ENCODE measurements at places on chromosomes 5 and 9. TPM values are rescaled to one million over a fixed set of nuclear protein-coding genes. Genes with fewer than 3 reads are reported as not detected.

DNA sequence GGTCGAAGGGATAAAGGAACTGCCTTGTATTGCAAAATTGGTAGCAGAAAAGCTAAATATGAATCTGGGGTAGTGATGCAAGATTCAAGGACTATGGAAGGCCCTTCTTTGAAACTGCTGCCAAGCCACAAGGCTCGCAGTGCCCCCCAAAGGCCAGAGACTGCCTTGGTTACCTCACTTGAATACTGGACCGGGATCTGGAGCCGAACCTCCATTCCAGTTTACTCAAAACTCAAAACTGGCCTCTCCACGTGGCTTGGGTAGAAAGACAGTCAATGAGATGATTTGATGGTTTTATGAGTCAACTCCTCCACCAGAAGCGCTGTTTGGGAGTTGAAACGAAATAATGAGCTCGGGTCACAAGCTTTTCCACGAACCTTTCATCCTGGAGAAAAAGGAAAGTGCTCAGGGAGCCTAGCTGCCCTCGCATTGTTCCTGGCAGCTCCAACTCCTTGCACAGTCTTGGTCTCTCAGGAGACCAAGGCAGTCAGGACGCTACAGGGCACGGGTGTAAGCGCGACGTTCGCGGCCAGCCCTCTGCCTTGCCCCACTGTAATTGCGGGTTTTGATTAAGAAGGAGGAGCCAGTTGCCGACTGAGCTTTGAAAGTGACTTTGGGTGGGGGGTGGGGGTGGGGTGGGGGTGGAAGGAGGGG, 2.8 kb downstream of the ST8SIA4 start:
- peak; percentile 46 for DNase-seq
- H3K27ac ChIP-seq, result no peak overlapping the region
- peak overlapping the region; percentile 49 for H3K4me3 ChIP-seq
- no peaks in the 10 kb centered on the region for H3K36me3 ChIP-seq

DNA sequence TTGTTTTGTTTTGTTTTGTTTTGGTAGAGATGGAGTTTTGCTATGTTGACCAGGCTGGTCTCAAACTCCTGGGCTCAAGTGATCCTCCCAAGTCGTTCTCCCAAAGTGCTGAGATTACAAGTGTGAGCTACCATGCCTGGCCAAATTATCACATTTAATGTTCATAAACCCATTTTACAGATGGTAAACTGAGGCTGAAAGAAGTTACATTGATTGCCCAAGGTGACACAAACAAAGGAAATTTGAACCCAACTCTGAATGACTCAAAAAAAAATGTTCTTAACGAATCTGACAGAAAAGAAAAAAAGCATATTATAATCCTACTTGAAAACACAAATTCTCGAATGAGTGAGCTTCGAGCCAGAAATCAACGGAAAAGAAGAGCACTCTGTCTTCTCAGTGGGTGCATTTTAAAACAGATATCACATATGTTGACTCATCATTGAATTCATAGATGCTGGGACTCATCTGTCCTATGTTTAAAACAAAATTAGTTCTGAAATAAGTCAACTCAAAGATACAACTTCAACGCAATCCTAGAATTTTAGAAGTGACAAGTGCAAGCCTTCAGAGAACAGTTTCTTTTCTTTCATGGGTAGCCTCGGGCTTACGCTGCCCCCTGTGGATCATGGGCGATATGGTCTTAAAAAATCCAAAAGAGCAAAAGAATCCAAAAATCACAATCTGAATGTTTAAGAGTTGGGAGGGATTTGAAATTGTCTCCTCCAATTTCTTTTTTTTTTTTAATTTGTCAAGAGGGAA, 28.4 kb downstream of the TIMD4 start:
- no peak for DNase-seq
- H3K27me3 ChIP-seq, result no peaks in the 10 kb centered on the region

- H3K27ac ChIP-seq, result peak overlapping the region; percentile 33
- peak overlapping the region; percentile 26 for H3K4me3 ChIP-seq
- DNase-seq, result no peak
- no peaks in the 10 kb centered on the region for H3K27me3 ChIP-seq
Observed at GRCh38 chr5:154646745-154647113, 108.4 kb upstream of the LARP1 start.

- H3K36me3 ChIP-seq, result no peaks in the 10 kb centered on the region
- H3K27me3 ChIP-seq, result no peaks in the 10 kb centered on the region
- no peak for DNase-seq
Observed at GRCh38 chr5:53434541-53434940, 45.9 kb upstream of the FST start.

DNA sequence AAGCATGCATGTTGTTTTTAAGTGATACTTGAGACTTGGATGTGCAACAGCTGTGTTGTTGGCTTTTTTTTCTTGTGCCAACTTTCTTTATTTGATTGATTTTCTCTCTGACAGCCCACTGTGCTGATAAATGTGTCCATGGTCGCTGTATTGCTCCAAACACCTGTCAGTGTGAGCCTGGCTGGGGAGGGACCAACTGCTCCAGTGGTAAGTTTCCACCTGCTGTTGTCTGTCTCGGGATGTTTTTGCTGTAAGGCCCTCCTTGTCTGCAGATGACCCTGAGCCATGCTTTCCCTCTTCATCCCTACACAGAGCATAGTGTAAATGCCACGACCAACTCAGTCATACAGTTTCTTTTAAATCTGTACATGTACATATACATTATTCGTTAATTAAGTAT, 79.2 kb downstream of the MEGF10 start:
- no peaks in the 10 kb centered on the region for H3K36me3 ChIP-seq
- no peaks in the 10 kb centered on the region for H3K27me3 ChIP-seq

- no peaks in the 10 kb centered on the region for H3K27me3 ChIP-seq
- H3K27ac ChIP-seq, result no peak overlapping the region
- no peak for DNase-seq
- H3K36me3 ChIP-seq, result no peaks in the 10 kb centered on the region
- H3K4me3 ChIP-seq, result no peak overlapping the region
Observed at GRCh38 chr9:92988215-92988768, 41.0 kb downstream of the FGD3 start.

DNA sequence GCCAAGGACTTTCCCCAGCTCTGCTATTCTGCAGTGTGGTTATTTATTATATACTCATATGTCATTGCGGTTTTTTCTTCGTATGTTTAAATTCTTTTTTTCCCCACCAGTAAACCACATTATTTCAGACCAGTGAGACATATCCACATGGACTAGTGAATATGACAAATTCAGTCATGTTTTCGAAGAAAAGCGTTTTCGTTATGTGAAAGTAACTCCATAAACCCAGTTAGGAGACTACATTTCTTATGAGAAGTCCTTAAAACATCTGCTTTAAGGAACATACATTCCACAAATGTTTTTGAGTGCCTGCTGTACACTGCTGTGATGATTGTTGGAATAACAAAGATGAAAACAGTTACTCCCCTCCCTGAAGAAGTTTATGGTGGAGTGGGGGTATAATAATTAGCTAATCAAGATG, 591.8 kb upstream of the CLINT1 start:
- H3K4me1 ChIP-seq, result no peaks in the 10 kb centered on the region
- H3K36me3 ChIP-seq, result no peaks in the 10 kb centered on the region
- no peak overlapping the region for H3K4me3 ChIP-seq
- H3K27ac ChIP-seq, result no peak overlapping the region

DNA sequence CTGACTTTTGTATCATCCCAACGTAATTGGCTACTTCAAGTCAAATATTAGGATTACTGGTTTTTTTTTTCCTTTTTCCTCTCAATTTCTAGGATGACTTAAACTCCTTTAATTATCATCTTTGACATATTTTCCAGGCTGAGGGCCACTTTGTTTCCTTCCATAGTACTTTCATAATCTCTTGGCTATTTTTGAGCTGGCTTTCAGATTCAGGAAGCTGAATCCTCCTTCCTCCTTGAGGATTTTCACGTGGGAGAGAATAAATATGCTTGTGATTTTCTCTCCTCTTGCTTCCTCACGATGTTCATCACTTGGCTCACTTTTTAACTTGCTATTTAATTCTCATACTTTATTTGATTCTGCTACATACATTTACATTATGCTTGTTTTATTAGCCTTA, 88.1 kb downstream of the ITGA1 start:
- H3K27me3 ChIP-seq, result no peaks in the 10 kb centered on the region
- no peak for DNase-seq
- H3K4me1 ChIP-seq, result peaks cover under 1% of the 10 kb centered on the region
- peak overlapping the region; percentile 11 for H3K27ac ChIP-seq
- H3K36me3 ChIP-seq, result no peaks in the 10 kb centered on the region
- no peak overlapping the region for H3K4me3 ChIP-seq

- no peaks in the 10 kb centered on the region for H3K36me3 ChIP-seq
- no peak overlapping the region for H3K4me3 ChIP-seq
- DNase-seq, result no peak
- no peak overlapping the region for H3K27ac ChIP-seq
- no peaks in the 10 kb centered on the region for H3K27me3 ChIP-seq
Observed at GRCh38 chr5:78706381-78706780, 57.8 kb upstream of the LHFPL2 start.

DNA sequence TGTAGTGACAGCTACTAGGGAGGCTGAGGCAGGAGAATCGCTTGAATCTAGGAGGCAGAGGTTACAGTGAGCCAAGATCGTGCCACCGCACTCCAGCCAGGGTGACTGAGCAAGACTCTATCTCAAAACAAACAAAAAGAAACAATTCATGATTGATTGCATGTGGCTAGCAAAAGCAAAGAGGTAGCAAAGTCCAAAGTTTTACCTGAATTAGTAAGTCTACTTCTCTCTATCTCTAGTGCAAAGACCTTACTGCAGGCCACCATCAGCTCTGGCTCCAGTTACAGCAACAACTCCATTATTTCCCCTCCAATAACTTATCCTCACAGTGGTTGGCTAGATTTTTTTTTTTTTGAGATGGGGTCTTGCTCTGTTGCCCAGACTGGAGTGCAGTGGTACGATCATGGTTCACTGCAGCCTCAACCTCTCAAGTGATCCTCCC, 6.2 kb upstream of the SAR1B start:
- H3K4me3 ChIP-seq, result no peak overlapping the region
- peak; percentile 75 for DNase-seq
- no peaks in the 10 kb centered on the region for H3K36me3 ChIP-seq
- no peak overlapping the region for H3K27ac ChIP-seq
- no peaks in the 10 kb centered on the region for H3K27me3 ChIP-seq

DNA sequence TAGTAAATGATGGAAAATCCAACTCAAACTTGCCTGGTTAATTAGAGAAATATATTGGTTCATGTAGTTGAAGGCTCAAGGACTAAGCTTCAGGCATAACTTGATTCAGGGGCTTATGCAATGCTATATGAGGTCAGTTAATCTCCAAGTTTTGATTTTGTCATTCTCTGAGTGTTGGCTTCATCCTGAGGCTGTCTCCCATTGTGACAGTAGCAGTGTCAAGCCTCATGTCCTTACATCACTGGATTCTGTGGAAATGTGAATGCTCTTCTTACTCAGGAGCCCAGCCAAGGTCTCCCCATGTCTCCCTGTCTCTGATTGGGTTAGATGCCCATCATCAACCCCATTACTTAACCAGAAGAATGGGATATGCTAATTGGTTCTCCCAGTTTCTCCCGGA, 44.4 kb upstream of the SNX2 start:
- no peaks in the 10 kb centered on the region for H3K4me1 ChIP-seq
- H3K36me3 ChIP-seq, result no peaks in the 10 kb centered on the region
- H3K27me3 ChIP-seq, result no peaks in the 10 kb centered on the region
- DNase-seq, result no peak
- no peak overlapping the region for H3K4me3 ChIP-seq

DNA sequence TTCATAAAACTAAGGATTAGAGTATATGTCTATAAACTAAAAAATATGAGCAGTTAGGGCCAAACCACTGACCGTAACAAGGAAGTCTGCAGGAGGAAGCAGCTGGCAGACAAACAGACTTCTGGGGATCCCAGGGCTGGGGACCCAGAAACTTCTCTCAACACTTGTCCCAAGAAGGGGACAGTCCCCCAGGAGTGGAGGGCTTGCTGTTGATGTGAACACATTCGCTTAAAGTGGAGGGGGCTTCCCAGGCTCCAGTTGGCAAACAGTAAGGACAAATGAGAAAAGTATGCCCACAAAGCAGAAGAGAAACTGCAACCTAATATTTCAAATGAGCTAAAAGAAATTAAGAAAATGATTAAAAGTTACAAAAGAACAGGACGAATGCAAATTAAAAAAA, 83.7 kb downstream of the PDE8B start:
- no peaks in the 10 kb centered on the region for H3K27me3 ChIP-seq
- no peaks in the 10 kb centered on the region for H3K4me1 ChIP-seq
- no peak for DNase-seq
- no peak overlapping the region for H3K4me3 ChIP-seq

DNA sequence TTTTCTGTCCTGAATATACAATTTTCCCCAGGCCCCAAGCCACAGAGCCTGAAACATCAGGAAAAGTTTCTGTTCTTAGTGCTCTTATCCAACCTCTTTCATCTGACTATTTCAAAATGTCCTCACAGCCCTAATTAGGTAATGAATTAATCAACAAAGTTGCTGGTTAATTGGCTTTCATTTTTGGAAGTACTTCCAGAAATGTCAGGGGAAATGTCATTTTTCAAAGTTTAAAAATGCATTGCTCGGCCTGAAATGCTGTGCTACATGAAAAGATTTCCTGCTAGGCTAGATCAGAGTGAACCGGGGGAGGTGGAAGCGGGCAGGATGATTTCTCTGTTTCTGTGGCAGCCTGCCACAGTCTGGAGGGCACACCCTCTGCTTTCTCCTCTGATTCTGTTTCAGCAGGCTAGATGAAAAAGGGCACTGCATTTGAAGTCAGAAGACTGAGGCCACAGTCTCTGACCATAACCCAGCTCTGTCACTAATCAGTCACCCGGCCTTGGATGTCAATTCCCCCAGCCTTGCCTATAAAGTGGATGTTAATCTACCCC, 55.9 kb upstream of the BARX1 start:
- H3K4me3 ChIP-seq, result no peak overlapping the region
- H3K4me1 ChIP-seq, result no peaks in the 10 kb centered on the region
- H3K27ac ChIP-seq, result no peak overlapping the region
- H3K36me3 ChIP-seq, result no peaks in the 10 kb centered on the region
- DNase-seq, result no peak

- H3K4me3 ChIP-seq, result no peak overlapping the region
- no peaks in the 10 kb centered on the region for H3K27me3 ChIP-seq
- no peaks in the 10 kb centered on the region for H3K36me3 ChIP-seq
- no peak for DNase-seq
- H3K4me1 ChIP-seq, result no peaks in the 10 kb centered on the region
- no peak overlapping the region for H3K27ac ChIP-seq
Observed at GRCh38 chr5:122367456-122367855, 55.4 kb downstream of the SNCAIP start.

DNA sequence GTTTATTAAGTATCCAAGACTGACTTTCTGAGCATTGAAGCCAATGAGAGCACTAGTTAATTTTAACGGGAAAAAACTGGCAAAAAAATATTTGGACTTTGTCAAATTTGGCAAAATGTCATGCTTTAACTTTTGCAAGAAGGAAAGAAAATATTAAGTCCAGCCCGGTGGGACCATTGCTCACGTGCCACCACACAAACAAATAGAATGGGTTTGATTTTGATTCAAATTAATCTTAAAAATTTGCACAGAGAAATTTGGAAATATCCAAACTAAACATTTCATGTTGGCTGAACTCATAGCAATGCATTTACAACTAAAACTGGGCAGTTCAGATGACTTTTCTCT, 302.2 kb downstream of the EBF1 start:
- DNase-seq, result no peak
- no peak overlapping the region for H3K4me3 ChIP-seq
- H3K36me3 ChIP-seq, result no peaks in the 10 kb centered on the region
- H3K27ac ChIP-seq, result peak overlapping the region; percentile 52
- no peaks in the 10 kb centered on the region for H3K27me3 ChIP-seq

The GNG10 gene
- 18.8 TPM for total RNA-seq

The C5orf46 gene
- total RNA-seq, result 0.84 TPM

The PCDHB5 gene
- 0.37 TPM for total RNA-seq

The LHX3 gene
- total RNA-seq, result not detected

The DAB2IP gene
- total RNA-seq, result 20.2 TPM

The SLC34A3 gene
- not detected for total RNA-seq
